A172 (cell line): ENCODE measurements at places on chromosomes 12 and 14.

- DNase-seq: peak; percentile 41
Observed at GRCh38 chr12:62813031-62813829, 121.7 kb downstream of the PPM1H start.

GRCh38 chr14:77241955-77242354, 29.1 kb downstream of the NGB start:
- no peak for DNase-seq

GRCh38 chr14:103099733-103100280, 5.3 kb downstream of the EXOC3L4 start:
- no peak for DNase-seq

DNA sequence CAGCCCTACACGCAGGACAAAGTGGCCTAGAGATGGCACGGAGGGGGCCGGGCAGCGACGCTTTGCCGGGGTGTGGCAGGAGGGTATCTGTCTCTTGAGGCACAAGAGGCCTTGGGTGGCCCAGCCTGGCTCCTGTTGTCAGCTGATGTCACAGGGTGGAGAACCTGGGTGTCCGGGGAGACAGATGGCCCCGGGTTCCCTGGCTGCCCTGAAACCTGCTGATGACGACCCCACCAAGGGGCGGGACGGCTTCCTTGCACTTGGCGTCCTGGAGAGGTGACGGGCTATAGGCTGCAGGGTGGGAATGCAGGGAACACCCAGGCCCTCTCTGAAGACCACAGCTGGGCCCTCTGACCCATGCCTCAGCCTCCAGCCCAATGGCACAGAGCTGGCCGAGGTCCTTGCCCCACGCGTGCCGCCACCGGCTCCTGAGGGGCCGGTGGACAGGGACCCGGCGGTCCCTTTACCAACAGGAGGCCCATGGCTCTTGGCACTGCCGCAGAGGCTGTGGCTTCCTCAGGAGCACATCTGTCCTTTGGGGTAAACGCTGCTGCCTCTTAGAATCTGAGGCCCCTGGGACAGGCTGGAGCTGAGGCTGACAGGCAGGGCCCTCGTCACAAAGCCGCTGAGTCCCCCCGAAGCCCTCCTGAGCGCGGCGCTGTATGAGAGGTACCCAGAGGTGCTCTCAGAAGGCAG, 16.4 kb downstream of the TRMT61A start:
- no peak for DNase-seq

GRCh38 chr12:123346946-123347345, 17.7 kb downstream of the SBNO1 start:
- no peak for DNase-seq

DNA sequence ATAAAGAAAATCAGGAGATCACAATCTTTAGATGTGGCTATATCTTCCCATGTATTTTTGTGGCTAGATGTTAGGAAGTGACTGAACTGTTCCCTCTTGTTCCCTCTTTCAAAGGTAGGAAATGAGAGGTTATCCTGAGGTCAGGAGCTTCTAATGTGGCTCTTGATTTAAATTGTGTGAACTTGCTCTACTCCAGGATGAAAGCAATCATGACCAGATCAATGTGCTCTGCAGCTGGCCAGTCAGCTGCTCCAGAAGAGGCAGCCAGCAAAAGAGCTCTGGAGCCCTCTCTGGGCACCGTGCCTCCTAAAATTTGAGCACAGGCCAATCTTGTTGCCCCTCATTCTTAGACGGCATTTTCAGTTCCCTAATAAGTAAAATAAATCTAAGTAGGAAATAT, 32.0 kb downstream of the CDK17 start:
- DNase-seq: no peak

DNA sequence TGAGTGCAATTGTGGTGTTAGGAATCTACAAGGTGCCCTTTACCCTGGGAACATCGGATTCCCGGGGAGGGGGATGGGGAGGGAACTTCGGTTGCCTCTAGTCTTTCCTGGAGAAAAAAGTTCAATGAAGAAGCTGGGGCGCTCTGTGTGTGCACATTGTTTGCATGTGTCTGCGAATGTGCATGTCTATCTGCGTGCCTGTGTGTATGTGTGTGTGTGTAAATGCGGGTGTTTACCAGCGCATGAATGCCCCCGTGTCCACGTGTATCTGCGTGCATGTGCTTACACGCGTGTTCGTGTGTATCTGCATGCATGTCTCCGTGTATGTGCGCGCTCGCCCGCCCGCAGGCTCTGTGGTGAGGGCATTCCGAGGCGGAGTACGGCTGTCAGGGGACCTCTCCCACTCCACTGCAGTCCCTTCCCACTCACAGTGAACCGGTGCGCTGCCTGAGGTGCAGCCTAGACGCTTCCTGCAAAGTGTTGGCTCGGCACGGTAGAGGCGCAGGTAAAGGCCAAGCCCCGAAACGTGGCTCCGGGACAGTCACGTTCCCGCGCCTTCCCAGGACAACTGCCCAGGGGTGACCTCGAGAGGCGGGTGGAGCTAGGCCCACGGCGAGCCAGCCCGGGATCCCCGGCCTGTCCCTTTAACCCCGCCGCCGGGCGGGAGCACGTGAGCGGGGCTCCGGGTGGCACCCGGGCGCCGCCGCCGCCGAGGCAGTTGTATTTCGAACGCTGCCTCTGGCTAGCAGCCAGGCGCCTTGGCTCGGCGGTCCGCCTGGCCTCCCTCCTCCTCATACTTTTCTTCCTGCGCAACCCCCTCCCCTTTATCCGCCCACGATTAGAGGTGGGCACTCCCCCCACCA, 539 bp upstream of the HMGA2 start:
- no peak for DNase-seq

DNA sequence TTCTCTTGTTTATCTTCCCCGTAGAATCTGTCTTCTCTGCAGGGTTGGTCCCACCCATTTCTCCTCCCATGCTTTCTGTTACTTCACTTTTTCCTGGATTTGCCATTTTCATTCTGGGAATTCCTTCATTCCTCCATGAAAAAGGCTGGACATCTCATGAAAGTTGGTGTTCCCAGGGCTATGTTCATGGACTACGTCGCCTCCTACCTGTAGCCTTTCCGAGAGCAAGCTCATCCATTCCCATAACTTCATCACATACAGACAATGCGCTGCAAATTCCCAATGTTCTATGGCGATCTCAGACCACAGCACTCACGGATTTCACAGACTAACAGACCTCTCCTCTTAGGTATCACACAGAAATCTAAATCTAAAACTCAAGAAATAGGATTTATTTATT, 217.1 kb downstream of the EXOC5 start:
- DNase-seq: no peak

GRCh38 chr12:65655074-65655493, 169.2 kb upstream of the HMGA2 start:
- DNase-seq: peak; percentile 68

- peak; percentile 46 for DNase-seq
Observed at GRCh38 chr14:105999361-106000028, 473.1 kb downstream of the TMEM121 start.

GRCh38 chr14:26730929-26731618, 133.2 kb upstream of the NOVA1 start:
- peak; percentile 1 for DNase-seq
